ENCODE measurements at places on chromosomes 6 and 20.
A peak's percentile ranks its signal among the peaks of the same experiment; 100 is the strongest.

- DNase-seq = no peak
Measured at GRCh38 chr20:39524371-39524911, 562.3 kb downstream of the DHX35 start.

DNA sequence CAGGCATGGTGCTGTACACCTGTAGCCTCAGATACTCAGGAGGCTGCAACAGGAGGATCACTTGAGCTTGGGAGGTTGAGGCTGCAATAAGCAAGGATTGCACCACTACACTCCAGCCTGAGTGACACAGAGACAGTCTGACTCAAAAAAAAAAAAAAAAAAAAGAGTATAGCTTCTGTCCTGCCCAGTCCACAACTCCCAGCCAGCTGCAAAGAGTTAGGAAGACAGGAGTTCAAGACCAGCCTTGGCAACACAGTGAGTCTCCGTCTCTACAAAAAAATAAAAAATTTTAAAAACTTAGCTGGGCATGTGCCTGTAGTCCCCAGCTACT lies 28.3 kb upstream of the TLDC2 start:
- DNase-seq = no peak

GRCh38 chr6:11317885-11318771 lies 85.7 kb upstream of the NEDD9 start:
- peak; percentile 77 for DNase-seq

- no peak for DNase-seq
Measured at GRCh38 chr6:128029826-128030225, 129.0 kb upstream of the THEMIS start.

DNA sequence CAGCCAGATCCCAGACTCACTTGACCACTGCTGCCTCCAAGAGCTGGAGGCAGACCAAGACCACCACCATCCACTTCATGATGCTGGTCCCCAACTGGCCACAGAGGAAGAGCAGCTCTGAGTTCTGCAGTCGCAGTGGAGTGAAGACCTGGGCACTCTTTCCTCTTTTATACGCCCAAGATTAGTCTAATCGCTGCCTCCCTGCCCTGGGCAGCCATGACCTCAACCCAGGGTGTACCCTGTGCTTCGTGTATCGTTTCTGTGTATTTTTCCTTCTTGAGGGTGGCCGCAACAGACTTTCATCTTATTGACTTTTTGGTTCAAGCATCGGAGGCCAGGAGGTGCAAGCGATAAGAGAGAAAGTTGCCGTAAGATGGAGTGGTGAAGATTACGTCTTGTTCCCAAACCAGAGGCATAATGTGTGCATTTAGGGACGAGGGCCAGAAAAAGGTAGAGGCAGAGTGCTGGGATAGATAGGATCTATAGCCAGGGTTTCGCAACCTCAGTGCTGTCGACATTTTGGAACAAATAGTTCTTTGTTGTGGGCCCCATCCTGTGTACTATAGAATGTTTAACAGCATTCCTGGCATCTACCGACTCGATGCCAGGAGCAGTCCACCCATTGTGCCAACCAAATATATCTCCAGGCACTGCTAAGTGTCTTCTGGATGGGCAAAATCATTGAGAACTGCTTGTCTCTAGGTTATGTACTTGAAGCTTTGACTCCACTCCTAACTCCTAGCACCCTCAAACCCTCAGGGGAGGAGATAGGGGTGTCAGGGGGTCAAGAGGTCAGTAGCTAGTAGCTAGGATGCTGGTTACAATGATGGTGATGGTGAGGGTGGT lies at the start of gene PGC:
TSS of gene PGC (minus strand) at position 142 of the 846 bp plus-strand sequence. CDS start at position 79, 63 bp downstream.
- DNase-seq = no peak

DNA sequence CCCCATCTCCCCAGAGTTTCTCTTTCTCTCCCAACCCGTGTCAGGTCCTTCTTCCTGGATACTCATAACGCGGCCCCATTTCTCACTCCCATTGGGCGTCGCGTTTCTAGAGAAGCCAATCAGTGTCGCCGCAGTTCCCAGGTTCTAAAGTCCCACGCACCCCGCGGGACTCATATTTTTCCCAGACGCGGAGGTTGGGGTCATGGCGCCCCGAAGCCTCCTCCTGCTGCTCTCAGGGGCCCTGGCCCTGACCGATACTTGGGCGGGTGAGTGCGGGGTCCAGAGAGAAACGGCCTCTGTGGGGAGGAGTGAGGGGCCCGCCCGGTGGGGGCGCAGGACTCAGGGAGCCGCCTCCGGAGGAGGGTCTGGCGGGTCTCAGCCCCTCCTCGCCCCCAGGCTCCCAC lies at the start of gene HLA-F:
TSS of gene HLA-F (plus strand) at position 173 of the 404 bp plus-strand sequence. CDS start at position 203, 30 bp downstream.
- peak; percentile 80 for DNase-seq

GRCh38 chr6:110491644-110492317 lies 15.4 kb upstream of the SLC22A16 start:
- no peak for DNase-seq

- DNase-seq = no peak
Measured at GRCh38 chr6:42441697-42442081, 10.0 kb downstream of the TRERF1 start.

GRCh38 chr6:156826290-156826955 lies 49.2 kb downstream of the ARID1B start:
- DNase-seq = no peak

DNA sequence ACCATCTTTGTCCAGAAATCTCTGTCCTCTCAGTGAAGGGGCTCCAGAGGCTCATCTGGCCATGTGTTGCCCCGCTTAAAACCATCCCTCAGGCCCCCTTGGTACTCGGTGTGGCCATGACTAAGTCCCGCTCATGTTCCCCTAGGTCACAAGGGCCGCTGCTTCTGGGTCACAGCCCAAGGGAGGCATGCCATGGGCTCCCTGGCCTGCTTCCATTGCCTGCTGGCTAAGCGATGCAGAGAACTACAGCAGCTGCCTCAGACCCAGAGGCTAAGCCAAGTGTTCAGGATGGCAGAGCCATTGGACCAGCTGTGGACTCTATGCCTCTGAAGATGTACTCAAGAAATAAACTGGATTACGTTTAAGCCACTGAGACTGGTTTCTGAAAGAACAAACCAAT lies 95.5 kb downstream of the ZFP64 start:
- no peak for DNase-seq

- DNase-seq = no peak
Measured at GRCh38 chr6:94377835-94378234, 958.5 kb upstream of the EPHA7 start.

- no peak for DNase-seq
Measured at GRCh38 chr20:61534346-61534745, 282.3 kb downstream of the CDH4 start.

DNA sequence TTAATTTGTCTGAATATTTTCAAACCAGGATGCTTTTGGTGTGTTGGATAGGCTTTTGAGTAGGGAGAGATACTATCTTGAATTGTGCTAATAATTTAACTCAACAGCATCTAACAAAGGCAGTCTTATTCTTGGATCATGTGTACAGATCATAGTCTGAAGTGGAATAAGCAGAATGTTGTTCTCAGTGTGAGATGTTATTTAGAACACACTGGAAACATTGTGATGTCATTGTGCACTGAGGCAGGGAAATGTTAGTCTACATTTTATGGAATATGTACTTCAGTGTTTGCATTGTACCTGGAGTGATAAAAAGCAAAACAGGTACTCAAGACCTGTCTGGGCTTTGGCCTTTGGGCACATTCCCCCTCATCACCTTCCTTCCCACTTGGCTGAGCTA lies 35.0 kb downstream of the RNF144B start:
- DNase-seq = no peak

DNA sequence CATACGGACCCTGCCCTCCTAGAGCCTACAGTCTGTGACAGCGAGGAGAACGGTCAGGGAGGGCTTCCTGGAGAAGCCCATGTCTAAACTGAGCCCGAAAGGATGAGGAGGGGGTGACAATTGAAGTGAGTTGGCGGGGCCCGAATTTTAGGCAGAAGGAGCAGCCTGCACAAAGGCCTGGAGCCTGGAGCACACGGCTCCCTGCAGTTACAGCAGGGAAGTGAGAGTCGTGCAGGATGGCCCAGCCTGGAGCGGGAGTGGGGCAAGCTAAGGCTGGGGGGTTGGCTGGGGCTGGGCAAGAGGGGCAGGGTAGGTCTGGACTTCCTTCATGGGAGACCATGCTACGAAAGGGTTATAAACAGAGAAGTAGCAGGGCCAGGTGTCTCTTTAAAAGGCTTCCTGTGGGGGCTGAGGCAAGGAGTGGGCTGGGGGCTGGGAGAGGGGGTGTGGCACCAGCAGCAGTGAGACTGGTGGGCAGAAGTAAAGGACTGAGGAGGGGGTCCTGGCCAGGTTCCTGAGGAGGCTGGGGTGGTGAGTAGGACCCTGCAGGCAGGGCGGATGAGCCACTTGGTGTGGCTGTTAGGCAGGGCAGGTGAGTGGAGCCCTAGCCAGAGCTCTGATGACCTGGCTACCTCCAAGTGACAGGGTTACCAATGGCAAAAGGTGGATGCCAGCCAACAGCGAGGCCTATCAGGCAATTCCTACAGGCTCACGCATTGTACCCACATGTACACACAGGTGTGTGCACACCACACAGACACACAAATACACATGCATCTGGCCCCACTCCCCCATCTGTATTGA lies 119.2 kb downstream of the MRPL14 start:
- DNase-seq = no peak

DNA sequence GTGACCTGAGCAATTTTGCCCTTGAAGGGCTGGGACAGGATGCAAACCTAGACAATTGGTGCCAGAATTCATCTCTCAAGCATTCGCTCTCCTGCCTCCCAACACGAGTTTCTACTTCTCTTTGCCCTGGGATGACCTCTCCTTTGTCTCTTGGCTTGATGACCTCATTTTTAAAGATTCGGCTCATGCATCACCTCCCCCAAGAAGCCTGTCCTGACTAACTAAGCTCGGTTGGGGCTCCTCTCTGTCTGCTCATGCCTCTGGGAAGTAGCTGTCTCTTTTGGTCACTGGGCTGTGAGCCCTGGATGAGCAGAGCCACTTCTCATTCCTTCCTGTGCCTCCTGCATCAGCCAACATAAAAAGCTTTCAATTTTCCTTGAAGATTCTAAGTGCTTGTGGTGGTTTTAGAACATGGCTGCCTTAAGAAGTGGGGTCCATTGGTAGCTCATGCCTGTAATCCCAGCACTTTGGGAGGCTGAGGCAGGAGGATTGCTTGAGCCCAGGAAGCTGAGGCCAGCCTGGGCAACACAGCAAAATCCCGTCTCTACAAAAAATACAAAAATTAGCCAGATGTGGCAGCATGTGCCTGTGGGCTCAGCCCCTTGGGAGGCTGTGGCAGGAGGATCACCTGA lies 11.1 kb upstream of the TCF15 start:
- DNase-seq = no peak

GRCh38 chr20:2141600-2142575 lies 40.3 kb downstream of the STK35 start:
- no peak for DNase-seq

- DNase-seq = no peak
Measured at GRCh38 chr6:43746613-43747102, 23.4 kb upstream of the VEGFA start.

DNA sequence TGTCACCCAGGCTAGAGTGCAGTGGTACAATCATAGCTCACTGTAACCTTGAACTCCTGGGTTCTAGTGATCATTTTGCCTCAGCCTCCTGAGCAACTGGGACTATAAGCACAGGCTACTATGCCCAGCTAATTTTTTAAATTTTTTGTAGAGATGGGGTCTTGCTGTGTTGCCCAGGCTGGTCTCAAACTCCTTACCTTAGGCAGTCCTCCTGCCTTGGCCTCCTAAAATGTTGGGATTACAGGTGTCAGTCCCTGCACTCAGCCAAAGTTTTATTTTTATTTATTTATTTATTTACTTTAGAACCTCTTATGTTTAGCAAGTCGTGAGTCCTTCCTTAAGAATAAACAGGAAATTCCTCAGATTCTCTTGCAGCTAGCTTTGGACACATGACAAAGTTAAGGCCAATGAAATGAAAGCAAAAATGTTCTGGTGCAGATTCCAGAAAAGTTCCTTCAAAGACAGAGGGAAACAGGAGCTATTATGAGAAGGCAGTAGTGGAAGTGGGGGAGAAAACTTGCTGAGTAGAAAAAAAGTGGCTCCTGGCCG lies 19.1 kb downstream of the PIM1 start:
- no peak for DNase-seq

- peak; percentile 16 for DNase-seq
Measured at GRCh38 chr6:35048631-35049083, 92.5 kb downstream of the TCP11 start.

- DNase-seq = no peak
Measured at GRCh38 chr6:47701363-47701762, 3.0 kb downstream of the ADGRF4 start.

DNA sequence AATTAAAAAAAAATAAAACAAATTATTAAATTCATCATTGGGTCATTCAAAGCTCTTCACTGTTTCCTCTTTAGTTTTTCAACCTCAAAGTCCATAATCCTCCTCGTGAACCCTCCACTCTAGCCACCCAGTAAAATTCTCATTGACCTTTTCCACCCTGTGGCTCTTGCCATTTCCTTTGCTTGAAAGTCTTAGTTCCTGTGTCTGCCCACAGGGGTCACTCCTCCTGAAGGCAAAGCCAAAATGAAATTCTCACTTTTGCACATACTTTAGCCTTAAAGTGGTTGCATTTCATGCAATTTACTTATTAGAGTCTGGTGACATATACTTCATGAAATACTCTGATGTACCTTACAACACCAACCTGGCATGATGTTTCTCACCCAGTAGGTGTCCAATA lies 263.7 kb downstream of the BMP2 start:
- no peak for DNase-seq
